A549 treated with ZK216348 at 1 μM for 4 hours (cell line): ENCODE measurements at places on chromosomes 16 and 17. TPM values are rescaled to one million over a fixed set of nuclear protein-coding genes. Genes with fewer than 3 reads are reported as not detected.

Gene TAC4
- total RNA-seq: not detected in 5 replicates

Gene PYY
- total RNA-seq: not detected in 5 replicates

Gene C17orf107
- 0.13 to 0.41 TPM (median 0.36 TPM) in 5 replicates for total RNA-seq

Gene PPP1R27
- 0.15 TPM in 1 of 5 replicates, not detected in the others for total RNA-seq

Gene PPM1E
- total RNA-seq: 0.02 to 0.09 TPM (median 0.05 TPM) in 5 replicates

Gene ABCC11
- 0.12 to 0.22 TPM (median 0.17 TPM) in 4 of 5 replicates, not detected in the other for total RNA-seq

Gene GFAP
- 0.56 to 1.4 TPM (median 0.72 TPM) in 5 replicates for total RNA-seq

Gene MYLK3
- 0.06 to 0.13 TPM in 2 of 5 replicates, not detected in the others for total RNA-seq

Gene GP1BA
- not detected in 5 replicates for total RNA-seq

Gene RBFOX1
- not detected in 5 replicates for total RNA-seq

Gene AHSP
- total RNA-seq: not detected in 5 replicates

Gene GCGR
- 0.11 to 0.52 TPM (median 0.31 TPM) in 4 of 5 replicates, not detected in the other for total RNA-seq

Gene KCNH6
- not detected in 5 replicates for total RNA-seq

Gene C1QTNF8
- total RNA-seq: not detected in 5 replicates

Gene USH1G
- total RNA-seq: 0.08 to 0.18 TPM (median 0.12 TPM) in 4 of 5 replicates, not detected in the other

Gene ERBB2
- 21.6 to 41.0 TPM (median 33.9 TPM) in 5 replicates for total RNA-seq

Gene KRTAP4-4
- not detected in 5 replicates for total RNA-seq

Gene FBXL16
- total RNA-seq: 3.5 to 8.1 TPM (median 7.5 TPM) in 5 replicates

Gene TBC1D3L
- total RNA-seq: 8.1 to 16.1 TPM (median 12.7 TPM) in 5 replicates

Gene CA7
- total RNA-seq: not detected in 5 replicates

Gene C16orf46
- total RNA-seq: 0.26 to 1.4 TPM (median 0.86 TPM) in 5 replicates

Gene CTRB1
- not detected in 5 replicates for total RNA-seq

Gene SLC5A10
- 0.18 to 0.52 TPM (median 0.28 TPM) in 5 replicates for total RNA-seq

Gene ASIC2
- 1.7 to 3.1 TPM (median 2.0 TPM) in 5 replicates for total RNA-seq

Gene C17orf75
- 23.8 to 36.6 TPM (median 29.3 TPM) in 5 replicates for total RNA-seq

Gene CCL1
- total RNA-seq: not detected in 5 replicates

Gene SOST
- total RNA-seq: not detected in 5 replicates

Gene LHX1
- total RNA-seq: 1.2 to 3.0 TPM (median 2.0 TPM) in 5 replicates

Gene DPEP3
- not detected in 5 replicates for total RNA-seq

Gene CTRL
- 1.0 to 2.5 TPM (median 1.4 TPM) in 5 replicates for total RNA-seq

Gene CALB2
- total RNA-seq: 4.7 to 7.1 TPM (median 5.1 TPM) in 5 replicates

Gene BEAN1
- 2.8 to 5.1 TPM (median 3.8 TPM) in 5 replicates for total RNA-seq

Gene KRT31
- not detected in 5 replicates for total RNA-seq

Gene SPNS2
- 7.0 to 12.1 TPM (median 10.4 TPM) in 5 replicates for total RNA-seq

Gene DOC2B
- 1.2 to 2.4 TPM (median 1.7 TPM) in 5 replicates for total RNA-seq

Gene RGS9
- total RNA-seq: 6.0 to 10.6 TPM (median 7.1 TPM) in 5 replicates

Gene MYH8
- total RNA-seq: not detected in 5 replicates

Gene USP43
- total RNA-seq: 3.7 to 5.0 TPM (median 4.0 TPM) in 5 replicates

Gene CIBAR2
- not detected in 5 replicates for total RNA-seq

Gene ABCC12
- total RNA-seq: 0.06 to 0.22 TPM (median 0.20 TPM) in 3 of 5 replicates, not detected in the others

Gene OMG
- total RNA-seq: not detected in 5 replicates

Gene MFAP4
- total RNA-seq: not detected in 5 replicates

Gene SENP3
- total RNA-seq: 96.5 to 108 TPM (median 105 TPM) in 5 replicates

Gene NPIPA3
- total RNA-seq: 1.3 to 2.3 TPM (median 1.8 TPM) in 5 replicates

Gene CCL3
- not detected in 5 replicates for total RNA-seq
